Sigmoid colon (tissue), 7 donors: ENCODE measurements at places on chromosomes 11 and 22.

DNA sequence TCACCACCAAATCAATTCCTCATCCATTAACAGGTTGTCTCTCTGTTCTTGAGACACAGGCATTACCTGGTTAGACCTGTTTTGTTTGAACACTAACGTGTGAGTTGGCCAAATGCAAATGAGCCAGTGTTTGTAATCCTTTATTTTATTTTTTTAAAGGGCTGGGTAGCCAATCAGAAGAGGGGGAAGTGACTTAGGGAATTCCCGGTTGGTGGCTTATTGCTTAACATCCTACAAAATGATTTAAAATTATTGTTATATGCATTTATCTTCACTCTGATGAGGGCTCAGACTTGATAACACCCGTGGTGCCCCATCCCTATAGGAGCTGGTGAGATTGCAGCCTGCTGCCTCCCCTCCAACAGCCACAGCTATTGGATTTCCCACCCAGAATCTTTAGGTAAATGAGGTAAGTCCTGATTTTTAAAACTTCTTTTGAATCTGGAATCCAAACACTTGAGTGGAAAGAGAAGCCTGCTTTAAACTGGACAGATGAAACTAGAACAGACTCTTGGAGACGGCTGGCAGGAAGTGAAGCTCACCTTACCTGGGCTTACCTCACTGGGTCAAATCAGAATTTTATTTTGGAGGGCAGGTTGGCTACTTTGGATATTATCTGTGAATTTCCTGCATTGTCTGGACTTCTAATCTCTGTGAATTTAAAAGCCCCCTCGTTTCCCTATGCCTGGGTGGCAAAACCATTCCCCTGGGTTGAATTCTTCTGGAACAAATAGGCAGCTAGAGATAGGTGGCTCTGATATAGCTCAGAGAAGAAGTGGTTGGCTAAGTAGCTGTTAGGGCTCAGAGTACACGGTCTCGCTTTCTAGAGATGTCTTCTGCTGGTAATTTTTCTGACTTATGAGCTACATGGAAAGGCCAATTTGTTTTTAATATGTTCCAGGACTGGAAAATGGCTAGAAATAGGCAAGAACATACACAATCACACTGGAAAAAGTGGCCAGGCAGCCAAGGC is at the start of gene EHF:
TSS of gene EHF (plus strand) at position 274 of the 973 bp plus-strand sequence. CDS start 21,538 bp downstream, outside the sequence.
- H3K36me3 ChIP-seq = no peaks in the 10 kb centered on the region
- H3K27me3 ChIP-seq = no peaks in the 10 kb centered on the region
- no peak within 1 kb of the TSS for H3K27ac ChIP-seq

DNA sequence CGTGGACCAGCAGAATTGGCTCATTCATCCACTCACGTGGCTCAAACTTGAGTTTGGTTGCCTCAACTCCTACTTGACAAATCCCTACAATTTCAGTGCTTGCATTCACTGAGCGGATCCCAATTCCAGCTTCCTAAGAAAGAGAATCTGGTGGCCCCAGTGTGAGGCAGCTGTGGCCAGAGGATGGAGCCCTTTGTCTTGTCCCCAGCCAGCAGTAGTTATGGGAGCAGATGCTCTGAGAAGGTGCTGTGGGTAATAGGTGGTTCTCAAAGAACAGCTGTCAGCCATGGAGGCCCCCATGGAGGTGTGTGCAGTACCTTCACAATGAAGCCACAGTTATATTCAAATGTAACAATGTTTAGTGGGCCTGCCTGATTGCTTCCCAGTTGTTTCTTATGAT is 39.3 kb downstream of the KREMEN1 start:
- no peak for DNase-seq
- H3K36me3 ChIP-seq = no peaks in the 10 kb centered on the region
- H3K4me1 ChIP-seq = no peaks in the 10 kb centered on the region
- H3K4me3 ChIP-seq = no peak overlapping the region
- no peak overlapping the region for H3K27ac ChIP-seq

GRCh38 chr22:48333323-48333763 is 1494.3 kb downstream of the BRD1 start:
- no peak overlapping the region for H3K27ac ChIP-seq
- no peaks in the 10 kb centered on the region for H3K4me1 ChIP-seq

- peaks cover 20% of the 10 kb centered on the region for H3K4me1 ChIP-seq
- H3K36me3 ChIP-seq = no peaks in the 10 kb centered on the region
- H3K27me3 ChIP-seq = no peaks in the 10 kb centered on the region
- DNase-seq = peak; percentile 87
- peak within 1 kb of the TSS; percentile 76 for H3K27ac ChIP-seq
- peak within 1 kb of the TSS; percentile 68 for H3K4me3 ChIP-seq
Measured at GRCh38 chr11:112961146-112961668, at the start of gene NCAM1. TSS of gene NCAM1 (plus strand) at chr11:112961420.

GRCh38 chr11:76782531-76783293 is 444 bp upstream of the TSKU start:
- H3K36me3 ChIP-seq = no peaks in the 10 kb centered on the region
- H3K27me3 ChIP-seq = no peaks in the 10 kb centered on the region
- peak overlapping the region; percentile 80 for H3K27ac ChIP-seq
- H3K4me1 ChIP-seq = peaks cover 21% of the 10 kb centered on the region
- DNase-seq = peak; percentile 95

- no peaks in the 10 kb centered on the region for H3K36me3 ChIP-seq
- DNase-seq = no peak
- no peaks in the 10 kb centered on the region for H3K27me3 ChIP-seq
- H3K4me1 ChIP-seq = peaks cover 5% of the 10 kb centered on the region
- H3K4me3 ChIP-seq = no peak overlapping the region
- H3K27ac ChIP-seq = peak overlapping the region; percentile 55
Measured at GRCh38 chr22:32628628-32629572, 154.3 kb downstream of the FBXO7 start.
